ENCODE measurements at places on chromosomes 16 and 17.
A peak's percentile ranks its signal among the peaks of the same experiment; 100 is the strongest.

DNA sequence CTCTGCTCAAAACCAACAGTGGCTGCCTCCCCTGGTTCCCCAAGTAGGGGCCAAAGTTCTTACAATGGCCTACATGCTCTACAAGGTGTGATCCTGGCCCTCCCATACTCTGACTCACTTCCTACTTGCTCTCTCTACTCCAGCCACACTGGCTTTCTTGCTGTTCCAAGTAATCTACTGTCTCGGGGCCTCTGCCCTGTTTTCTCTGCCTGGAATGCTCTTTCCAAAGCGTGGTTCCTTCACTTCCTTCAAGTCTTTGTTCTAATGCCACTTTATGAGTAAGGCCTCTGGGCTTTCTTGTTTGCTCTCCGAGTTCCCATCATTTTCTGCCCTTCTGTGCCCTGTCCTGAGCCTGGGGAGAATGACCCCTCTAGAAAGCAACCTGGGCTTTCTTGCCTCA lies 4.1 kb upstream of the CDH3 start:
- peak; percentile 70 for DNase-seq

GRCh38 chr17:57885148-57885915 lies 35.5 kb upstream of the MRPS23 start:
- DNase-seq: no peak

DNA sequence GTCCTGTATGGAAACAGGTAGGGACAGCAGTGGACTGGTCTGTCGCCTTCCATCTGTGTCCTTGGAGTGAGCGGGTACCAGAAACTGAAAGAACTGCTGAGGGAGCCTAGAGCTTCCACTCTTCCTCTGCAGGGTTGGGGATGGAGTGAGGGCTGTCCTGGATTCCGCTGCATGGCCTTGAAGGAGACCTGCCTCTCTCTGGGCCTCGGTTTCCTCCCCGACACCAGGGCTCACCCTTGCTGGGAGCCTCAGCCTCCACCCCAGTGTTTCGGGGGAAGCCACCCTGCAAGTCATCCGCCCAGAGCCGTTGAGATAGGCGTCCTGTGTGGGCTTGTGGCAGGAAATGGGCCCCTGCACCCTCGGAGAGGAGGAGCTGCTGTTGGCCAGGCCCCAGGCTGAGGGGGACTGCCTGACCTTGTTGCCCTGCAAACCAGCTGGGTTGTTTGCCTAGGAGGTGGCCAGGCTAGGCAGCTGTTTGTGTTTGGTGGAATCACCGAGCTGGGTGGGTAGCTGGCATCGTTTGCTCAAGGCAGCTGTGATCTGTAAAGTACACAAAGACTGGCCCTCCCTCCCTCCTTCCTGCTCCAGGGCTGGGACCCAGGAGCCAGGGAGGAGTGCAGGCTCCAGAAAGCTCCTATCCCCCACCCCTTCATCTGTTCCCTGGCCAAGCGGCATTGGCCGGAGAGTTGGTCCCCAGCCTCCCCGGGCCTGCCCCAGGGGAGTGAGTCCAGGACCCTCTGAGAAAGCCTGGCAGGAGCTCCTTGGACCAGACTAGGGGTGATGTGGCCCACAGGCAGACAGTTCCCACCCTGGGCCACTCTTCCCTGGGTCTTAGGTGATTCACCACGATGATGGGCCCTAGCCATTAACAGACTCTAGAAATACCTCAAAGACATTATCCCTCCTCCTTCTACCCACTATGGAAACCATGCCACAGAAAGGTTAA lies 1.3 kb downstream of the RAB37 start:
- DNase-seq: peak; percentile 17

DNA sequence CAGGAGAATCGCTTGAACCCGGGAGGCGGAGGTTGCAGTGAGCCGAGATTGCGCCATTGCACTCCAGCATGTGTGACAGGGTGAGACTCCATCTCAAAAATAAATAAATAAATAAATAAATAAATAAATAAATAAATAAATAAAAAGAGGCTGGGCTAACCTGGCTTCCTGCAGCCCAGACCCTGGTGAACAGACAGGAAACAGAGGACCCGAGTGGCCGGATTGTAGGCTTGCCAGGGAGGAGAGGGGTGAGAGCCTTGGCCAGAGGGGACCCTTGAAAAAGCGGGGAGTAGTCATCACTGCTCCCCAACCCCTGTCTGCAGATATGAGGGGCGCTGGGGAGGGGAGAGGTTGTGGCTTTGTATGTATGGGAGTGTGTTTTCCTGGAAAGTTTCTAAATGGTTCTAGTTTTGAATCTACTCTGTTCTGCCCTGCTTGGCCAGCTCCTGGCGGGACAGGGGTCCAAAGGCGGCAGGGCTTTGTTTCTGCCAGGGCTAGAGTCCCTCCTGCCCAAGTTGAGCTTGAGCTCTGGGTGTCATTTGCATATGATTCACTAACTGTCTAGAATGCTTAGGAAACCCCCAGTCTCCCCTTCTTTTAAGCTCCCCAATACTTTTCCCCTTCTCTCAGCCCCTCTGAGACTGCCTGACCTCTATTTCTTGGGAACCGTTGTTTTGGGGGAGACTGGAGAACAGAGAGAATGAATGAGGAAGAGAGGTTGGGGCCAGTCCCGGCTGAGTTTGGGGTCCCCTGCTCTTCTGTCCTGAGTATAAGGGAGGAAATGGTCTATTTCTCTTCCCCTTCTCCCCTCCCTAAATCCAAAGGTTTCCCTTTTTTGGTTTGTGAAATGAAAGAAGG lies 16.4 kb downstream of the RARA start:
- no peak for DNase-seq

- peak; percentile 58 for DNase-seq
Observed at GRCh38 chr16:66262253-66263167, 104.0 kb upstream of the CDH5 start.

- no peak for DNase-seq
Observed at GRCh38 chr17:66593116-66593515, 241.8 kb upstream of the CACNG5 start.

- no peak for DNase-seq
Observed at GRCh38 chr16:7503666-7504065, 171.0 kb downstream of the RBFOX1 start.

DNA sequence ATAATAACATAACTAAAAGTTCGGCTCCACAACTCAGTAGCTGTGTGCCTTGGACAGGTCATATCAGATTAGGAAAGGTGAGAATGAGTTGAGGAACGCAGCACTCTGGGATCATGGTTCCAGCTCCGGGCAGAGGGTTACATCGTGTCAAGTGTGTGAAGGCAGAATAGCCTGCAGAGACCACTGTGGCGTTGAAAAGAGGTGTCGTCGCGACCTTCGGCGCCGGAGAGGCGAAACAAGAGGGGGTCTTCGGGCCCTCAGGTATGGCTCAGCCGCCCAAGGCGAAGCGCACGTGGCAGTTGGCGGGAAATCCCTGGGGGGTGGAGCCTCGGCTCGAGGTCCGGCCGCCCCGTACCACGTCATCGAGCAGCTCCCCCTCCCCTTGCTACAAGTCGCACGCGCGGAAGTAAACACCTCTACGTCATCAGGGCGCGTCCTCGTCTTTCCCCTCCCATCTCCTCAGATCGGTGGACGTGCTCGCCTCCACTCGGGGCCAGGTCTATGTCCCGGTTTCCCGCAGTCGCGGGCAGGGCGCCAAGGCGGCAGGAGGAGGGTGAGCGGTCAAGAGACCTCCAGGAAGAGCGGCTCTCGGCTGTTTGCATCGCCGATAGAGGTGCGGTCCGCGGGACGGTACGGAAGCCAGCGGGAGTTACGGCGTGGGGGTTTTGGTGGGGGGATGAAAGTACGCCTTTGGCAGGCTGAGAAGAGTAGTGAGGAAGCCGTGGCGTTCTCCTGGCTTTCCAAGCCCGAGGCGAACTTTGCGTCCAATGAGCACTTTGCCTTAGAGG lies at the start of gene DHX40:
DHX40 (plus strand) TSS at position 440 of the 788 bp plus-strand sequence; CDS start at position 502, 62 bp downstream.
- peak; percentile 90 for DNase-seq

DNA sequence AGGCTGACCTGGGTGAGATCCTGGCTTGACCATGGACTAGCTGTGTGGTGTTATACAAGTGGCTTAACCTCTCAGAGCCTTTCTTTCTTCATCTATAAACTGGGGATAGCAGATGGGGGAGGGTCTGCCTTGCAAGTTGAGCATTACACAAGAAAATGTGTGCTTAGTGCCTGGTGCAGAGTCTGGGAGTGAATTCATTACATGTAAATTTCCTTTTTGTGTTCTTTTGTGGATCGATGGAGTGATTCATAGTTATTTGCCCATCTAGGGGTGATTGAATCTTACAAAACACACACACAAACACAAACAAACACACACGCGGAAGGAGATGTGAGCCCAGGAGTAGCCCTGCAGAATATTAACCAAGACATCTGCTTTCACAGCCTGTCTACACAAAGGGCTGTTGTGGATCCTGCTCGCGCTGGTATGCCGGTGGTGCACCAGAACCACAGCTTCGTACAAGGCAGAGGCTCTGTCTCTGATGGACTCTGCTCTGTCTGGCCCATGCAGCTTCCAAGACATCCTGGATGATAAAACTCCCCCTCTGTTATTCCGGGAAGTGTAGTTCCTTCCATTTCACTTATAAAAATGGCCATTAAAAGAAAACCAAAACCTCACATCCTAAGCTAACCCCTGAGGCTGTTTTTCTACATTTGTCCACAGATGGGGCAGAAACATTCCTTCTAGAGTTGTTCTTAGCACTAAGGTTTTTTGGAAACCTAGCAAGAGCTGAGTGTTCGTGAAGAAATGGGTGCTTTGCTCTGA lies 86.1 kb downstream of the UTP18 start:
- peak; percentile 71 for DNase-seq

DNA sequence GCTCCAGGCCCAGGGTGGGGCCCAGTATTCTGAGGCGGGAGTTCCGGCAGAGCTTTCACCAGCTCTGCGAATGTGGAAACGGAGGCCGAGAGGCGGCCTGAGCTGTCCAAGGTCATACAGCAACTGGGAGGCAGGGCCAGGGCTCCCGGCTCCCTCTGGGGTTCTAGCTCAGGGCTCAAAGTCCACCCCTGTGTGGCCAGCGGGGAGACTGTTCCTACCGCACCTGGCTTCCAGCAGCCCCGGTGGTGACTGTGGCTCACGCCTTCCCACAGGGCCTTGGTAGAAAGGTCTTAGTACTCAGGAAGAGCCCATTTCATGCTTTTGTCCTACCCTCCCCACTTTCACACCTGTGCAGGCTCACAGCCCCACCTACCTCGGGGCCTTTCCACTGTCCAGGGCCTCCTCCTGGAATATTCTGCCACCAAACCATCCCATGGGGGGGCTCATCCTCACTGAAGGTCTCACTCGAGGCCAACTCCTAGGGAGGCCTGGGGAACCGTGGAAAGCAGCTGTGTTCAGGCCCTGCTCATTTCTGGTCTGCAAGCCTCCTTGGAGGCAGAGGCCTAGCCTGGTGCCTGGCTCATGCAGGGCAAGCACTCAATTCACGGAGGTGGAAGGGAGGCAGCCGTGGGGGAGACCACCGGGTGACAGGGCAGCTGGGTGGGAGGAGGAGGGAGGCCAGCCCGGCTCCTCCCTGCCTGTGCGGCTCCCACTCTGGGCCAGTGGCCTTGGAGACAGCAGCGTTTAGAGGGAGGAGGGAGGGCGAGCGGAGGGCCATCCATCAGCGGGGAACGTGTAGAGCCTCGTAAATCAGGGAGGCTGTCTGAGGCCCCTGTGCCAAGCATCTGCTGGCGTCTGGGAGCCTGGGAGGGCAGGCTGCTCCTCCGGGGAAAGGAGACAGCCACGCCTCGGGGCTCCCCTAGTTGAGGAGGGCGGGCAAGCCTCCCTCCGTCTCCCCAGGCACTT lies 12.7 kb upstream of the DOC2B start:
- DNase-seq: no peak

DNA sequence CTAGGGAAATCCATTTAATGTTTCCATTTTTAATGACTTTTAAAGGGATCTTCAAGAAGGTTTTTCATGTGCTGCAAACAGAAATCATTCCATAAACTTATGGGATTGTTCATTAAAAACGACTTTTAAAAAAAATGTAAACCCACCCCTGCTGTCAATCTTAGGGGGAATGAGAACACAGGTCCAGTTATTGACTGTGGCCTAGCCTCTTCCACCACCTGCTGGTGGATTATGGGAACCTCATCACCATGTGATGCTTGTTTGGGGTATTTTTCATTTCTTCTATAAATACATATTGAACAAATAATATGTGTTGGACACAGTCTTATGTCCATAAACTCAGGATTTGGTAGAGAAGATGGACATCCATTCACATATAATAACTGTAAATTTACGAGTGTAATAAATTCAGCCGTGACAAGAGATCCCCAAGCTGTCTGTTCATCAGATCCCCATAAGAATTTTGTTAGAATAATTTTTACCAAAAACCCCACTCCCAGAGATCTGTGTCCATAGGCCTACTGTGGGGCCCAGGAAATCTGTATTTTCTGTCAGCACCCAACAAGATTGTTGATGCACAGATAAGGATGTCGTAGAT lies 42.0 kb upstream of the TMC5 start:
- DNase-seq: peak; percentile 29

DNA sequence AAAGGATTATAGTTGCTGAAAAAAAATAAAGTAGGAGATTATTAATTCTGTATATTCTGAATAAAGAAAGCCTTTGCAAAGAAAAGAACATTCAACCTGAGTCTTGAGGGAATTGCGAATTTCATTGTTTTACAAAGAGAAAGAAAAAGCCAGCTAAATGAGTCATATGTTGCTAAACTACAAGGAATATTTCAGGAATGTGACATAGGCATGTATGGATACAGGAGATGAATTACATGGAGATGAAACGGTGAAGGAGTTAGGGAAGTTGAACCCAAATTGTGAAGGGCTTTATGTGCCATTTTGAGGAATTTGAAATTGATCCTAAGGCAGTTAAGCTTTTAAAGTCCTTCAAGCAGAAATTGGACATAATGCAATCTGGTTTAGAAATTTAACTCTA lies 177.3 kb upstream of the RBL2 start:
- DNase-seq: peak; percentile 22

DNA sequence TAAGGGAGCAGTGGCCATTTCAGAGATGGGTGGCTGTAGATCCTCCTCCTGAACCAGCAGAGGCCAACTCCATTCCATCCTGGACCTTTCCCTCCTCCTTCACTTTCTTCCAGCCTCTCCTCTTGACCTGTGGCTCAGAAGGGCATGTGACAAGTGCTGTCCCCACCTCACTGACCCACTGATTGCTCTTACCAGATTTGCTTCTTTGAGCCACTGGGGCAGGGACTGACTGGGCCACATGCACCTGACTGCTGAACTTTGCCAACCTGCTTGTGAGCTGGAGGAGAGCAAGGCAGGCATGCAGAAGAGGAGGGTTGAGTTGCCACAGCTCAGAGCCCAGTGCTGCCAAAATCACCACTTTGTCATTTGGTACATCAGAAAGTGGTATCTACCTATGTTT lies 68.3 kb downstream of the MSI2 start:
- DNase-seq: no peak

- DNase-seq: no peak
Observed at GRCh38 chr17:62805234-62805633, 2.9 kb downstream of the MARCHF10 start.

- DNase-seq: peak; percentile 31
Observed at GRCh38 chr16:67942200-67942509, 1.8 kb downstream of the LCAT start.

DNA sequence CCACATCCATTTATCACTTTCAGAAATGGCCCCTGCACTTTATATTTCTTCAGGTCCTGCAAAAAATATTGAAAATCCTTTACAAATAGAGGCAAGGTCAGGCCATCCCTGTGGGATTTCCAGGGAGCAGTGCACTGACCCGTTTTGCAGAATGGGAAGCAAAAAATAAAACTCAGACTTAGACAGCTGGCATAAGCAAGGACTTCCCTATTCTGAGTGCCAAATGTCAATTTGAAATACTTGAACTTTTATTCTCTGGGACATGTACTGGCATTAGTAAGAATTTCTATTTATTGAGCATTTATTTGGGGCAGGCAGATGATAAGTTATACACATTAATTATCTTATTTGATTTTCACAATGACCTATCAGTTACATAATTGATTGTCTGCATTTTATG lies 32.4 kb downstream of the PRKCB start:
- DNase-seq: no peak

- peak; percentile 15 for DNase-seq
Observed at GRCh38 chr17:6455321-6455705, 11.1 kb downstream of the PIMREG start.
